Kidney epithelial cell (primary cell): ENCODE measurements at places on chromosomes 13 and 19.

- no peak for DNase-seq
Measured at GRCh38 chr19:54074851-54075250, 6.3 kb downstream of the TARM1 start.

DNA sequence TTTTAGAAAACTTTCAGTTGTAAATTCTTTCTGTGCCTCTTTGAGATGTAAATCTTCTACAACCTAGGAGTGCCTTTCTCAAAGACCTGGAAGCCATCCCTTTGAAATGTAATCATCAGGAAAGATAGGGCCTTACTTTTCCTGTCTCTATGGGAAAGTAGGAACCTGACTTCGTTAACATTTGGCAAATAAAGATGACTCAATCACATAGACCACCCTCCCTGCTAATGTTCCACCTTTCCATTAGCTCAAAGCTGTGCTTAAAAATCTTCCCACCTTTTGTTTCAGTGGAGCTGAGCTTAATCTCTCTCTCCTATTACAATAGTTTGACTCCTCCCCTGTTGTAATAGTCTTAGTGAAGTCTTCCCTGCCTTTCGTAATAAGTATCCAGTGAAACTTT is 247.7 kb downstream of the OLFM4 start:
- DNase-seq = no peak

- DNase-seq = no peak
Measured at GRCh38 chr19:16899566-16900075, 10.8 kb downstream of the F2RL3 start.

GRCh38 chr13:24241336-24241735 is 68.0 kb upstream of the C1QTNF9 start:
- DNase-seq = no peak

- no peak for DNase-seq
Measured at GRCh38 chr13:45765464-45765863, 63.3 kb downstream of the CBY2 start.

- no peak for DNase-seq
Measured at GRCh38 chr13:109152311-109152820, 523.0 kb downstream of the MYO16 start.

DNA sequence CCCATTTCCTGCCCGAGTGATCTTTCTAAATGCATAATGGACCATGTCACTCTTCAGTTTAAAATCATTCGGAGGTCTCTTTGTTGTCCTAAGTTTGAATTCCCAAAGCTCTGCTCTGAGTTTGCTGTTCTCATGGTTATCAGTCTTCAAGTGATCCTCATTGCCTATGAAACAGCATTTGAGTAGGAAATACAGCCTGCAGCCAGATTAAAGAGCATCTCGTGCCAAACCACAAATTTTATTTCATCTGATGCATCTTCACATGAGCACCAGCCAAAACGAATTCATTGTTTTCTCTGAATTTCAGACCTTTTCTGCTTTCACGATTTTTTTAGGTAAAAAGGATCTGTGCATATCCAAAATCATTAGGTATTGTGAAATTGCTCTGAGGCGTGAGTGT is 299.6 kb downstream of the TDRD3 start:
- DNase-seq = no peak

DNA sequence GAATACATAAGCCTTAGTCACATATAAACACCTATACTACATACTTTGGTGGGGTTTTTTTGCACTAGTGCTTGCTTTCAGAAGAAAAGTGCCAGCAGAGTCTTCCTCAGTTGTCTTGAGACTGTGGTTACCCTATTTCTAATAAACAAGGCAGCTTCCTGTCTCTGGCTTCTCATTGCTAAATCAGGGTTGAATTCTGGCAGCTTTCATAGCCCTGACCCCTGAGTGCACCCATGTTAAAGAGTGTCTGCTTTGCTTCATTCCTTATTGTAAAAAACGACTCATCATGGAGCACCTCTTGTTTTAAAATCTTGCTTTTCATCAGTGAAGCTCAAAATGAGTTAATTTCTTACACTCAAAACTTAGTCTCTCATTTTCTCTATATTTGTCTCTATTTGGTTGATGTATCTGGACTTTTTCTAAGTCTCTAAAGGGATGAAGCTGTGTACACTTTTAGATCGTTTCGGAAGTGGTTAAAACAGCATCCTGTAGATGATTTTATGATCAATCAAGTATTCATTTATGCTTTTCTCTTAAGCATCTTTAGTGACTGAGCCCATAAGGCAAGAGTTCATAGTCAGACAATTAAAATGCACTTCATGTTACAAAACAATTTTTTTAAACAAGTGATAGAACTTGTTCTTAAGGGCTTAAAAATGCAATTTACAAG is 72.1 kb downstream of the KLF12 start:
- DNase-seq = no peak

- no peak for DNase-seq
Measured at GRCh38 chr19:6753178-6754031, 13.8 kb downstream of the SH2D3A start.

GRCh38 chr13:105333416-105333815 is 1202.0 kb downstream of the EFNB2 start:
- no peak for DNase-seq

GRCh38 chr19:7963566-7963965 is 20.1 kb upstream of the TIMM44 start:
- DNase-seq = no peak

DNA sequence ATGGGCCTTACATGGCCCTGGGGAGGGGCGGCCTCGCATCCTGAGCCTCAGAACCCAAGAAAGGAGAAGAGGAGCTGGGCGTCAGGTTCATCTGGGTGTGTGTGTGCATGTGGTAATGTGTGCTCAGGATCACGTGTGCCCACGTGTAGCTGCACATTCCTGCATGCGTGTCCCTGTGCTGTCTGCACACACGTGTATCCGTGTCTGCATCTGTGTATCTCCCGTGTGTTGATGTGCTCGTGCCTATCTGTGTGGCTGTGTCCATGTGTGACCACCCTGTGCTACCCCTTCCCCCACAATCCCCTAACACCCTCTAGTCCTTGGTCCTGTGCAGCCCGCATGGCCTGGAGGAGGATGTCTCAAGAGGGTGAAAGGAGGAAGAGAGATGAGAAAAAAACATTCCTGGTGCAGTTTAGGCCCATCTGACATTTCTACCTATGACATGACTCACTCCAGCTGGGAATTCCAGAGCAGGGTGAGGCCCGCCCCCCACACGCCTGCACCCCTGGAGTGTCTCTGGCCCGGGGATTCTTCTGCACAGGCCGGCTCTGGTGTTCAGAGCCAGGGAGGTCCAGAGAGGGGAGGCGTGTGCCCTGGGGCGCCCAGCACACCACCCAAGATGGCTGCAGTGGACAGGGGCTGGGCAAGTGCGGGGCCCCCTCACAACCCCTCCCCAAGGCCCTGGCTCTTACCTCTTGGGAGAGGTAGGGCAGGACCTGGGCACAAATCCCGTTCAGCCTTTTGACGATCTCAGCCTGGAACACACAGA is 7.1 kb downstream of the TLE5 start:
- no peak for DNase-seq

GRCh38 chr19:29404015-29404414 is 121.8 kb upstream of the VSTM2B start:
- no peak for DNase-seq

DNA sequence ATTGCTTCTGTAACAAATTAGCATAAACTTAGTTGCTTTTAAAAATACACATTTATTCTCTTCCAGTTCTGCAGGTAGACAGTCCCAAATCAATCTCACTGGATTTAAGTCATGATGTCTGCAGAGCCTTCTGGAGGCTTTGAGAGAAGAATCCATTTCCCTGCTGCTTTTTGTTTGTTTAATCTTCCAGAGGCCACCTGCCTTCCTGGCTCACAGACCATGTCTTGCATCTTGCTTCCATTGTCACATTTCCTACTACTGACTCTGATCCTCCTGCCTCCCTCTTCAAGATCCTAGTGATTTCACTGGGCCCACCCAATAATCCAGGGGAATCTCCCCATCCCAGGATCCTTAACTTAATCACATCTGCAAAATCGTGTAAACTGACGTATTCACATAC is 473.3 kb downstream of the ITGBL1 start:
- no peak for DNase-seq

DNA sequence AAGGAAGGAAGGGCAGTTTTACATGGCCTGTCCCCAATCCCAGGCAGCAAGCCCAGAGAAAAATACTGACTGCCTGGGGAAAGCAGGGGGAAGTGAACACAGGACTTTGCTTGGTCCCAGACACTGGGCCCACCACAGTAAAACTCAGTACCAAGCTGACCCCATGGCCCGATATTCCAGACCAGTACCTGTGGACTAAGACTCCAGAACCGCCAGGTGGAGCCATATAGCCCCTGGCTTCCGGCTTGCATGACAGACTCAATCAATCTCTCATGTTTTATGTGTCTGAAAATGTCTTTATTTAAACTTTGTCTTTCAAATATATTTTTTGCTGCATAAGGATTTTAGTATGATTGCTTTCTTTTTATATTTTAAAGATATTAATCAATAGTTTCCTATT is 767.9 kb upstream of the SLITRK6 start:
- DNase-seq = no peak

GRCh38 chr13:51923983-51924539 is 62.3 kb downstream of the CCDC70 start:
- no peak for DNase-seq

GRCh38 chr13:67226696-67227095 is 3.4 kb downstream of the PCDH9 start:
- DNase-seq = no peak

DNA sequence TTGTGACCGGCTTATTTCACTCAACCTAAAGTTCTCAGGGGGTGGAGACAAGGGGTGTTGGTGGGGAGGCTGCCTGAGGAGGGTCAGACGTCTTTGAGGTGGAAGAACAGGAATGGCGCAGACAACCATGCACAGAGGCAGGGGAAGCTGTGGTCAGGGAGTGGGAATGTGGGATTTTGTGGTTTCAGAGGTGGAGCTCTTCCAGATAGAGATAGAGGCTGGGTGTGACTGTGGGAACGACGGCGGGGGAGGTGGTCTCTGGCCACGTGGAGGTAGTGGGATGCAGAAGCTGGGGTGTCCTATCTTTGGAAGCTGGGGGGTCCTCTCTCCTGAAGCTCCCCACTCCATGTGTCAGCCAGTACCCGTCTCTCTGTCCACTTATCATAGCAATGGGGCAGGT is 7.8 kb upstream of the KLK14 start:
- no peak for DNase-seq

DNA sequence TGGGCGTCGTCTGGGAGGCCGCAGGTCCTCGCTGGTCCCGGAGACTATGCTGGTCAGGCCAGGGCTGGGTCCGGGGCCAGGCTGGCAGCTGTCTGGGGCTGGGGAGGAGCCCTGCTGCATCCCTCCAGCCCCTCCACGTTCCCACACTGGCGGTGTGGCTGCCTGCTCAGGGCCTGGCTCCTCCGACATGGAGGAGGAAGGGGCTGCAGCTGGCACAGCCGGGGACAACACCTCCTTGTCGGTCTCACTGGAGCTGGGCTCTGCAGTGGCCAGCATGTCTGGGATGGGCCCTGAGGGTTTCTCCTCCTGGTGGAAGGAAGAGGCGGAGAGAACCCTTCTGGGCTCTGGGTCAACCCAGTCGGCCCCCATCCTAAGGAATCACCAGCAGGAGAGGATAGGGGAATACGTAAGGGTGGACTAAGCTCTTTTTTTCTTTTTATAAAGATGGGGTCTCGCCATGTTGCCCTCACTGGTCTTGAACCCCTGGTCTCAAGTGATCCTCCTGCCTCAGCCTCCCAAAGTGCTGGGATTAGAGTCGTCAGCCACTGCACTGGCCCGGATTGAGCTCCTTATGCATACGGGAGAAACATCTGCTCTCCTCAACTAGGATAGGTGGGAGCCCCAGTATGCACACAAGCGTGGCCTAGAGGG is 806 bp downstream of the ZNF414 start:
- no peak for DNase-seq

- DNase-seq = no peak
Measured at GRCh38 chr19:5498830-5499550, 43.8 kb downstream of the ZNRF4 start.

DNA sequence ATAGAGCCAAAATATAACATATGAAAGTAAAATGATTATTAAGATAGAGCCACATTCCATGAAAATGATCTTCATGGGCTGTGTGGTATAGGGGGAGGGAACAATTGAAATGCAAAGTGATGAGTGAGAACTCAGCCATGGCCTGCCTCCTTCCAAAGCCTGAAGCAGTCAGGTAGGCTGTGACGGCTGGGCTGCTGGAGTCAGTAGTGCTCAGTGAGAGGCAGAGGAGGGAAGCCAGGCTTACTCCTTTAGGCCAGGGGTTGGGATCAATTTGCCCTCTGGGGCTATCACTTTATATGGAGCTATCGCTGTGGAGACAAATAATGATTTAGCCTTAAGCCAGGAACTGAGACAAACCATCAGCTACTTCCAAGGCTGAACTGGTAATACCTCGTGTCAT is 654.9 kb downstream of the FGF9 start:
- DNase-seq = no peak

DNA sequence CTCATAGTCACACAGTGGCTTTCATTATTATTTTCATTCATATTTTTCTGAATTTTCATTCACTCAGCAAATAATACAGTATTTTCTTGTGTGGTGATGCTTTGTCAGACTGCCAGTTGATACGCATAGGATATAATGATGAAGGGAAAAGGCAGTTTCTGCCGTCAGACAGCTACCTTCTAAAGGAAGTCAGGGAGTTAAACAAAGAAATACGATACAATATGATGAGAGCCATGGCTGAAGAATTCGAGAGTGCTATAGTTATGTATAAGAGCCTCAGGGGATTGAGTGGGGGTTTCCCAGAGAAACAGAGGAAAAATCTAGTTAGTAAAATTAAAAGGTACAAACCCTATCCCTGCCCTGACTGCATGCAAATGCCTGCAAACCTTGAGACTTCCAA is 479.1 kb downstream of the OLFM4 start:
- no peak for DNase-seq

DNA sequence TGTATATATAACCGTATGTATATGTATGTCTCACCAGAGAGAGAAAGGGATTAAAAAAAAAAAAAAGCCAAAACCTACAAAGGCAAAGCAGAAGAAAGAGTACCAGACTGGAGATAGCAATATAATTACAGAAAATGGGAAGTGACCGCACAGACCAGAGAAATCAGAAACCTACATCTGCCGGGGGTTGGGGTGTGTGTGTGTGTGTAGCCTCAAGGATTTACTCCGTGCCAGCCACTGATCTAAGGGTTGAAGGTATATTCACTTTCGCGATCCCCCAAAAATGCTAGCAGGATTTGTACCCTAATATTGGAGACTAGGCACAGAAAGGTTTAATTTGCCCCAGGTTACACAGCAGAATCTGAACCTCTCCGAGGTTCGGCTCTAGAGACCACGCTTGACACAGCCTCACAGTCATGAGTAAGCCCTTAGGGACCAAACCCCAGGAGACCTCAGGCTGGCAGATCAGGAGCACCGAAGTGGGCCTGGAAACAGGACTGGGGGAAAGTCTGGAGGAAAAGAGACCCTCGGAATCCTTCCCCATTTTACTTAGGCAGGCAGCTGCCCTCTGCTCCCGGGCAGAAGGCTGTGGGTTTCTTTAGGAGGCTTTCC is 14.8 kb downstream of the ARL11 start:
- no peak for DNase-seq

DNA sequence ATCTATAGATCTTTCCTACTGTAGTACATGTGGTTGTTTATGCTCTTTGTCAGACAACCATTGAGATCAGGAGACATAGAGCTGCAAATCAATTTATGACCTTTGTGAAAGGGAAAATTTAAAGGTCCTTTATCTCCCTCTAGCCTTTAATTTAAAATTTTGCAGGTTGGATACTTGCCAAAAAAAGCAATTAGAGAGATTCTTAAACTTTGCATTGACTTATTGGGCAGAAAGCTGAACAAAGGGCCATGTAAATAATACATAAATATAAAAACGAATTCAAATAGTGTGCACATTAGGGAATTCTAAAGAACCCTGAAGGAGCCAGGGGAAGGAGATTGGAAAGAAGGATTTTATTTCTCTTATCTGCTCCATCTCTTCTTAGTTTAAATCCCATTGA is 22.0 kb upstream of the RB1 start:
- no peak for DNase-seq

- DNase-seq = peak; percentile 55
Measured at GRCh38 chr19:35248310-35249145, at the start of gene LSR. TSS of gene LSR (plus strand) at chr19:35249002. CDS start at chr19:35249023, 21 bp downstream.
